ENCODE measurements at places on chromosomes 5 and 9. TPM values are rescaled to one million over a fixed set of nuclear protein-coding genes. Genes with fewer than 3 reads are reported as not detected.

- DNase-seq = no peak
These were observed 116.6 kb downstream of the PCSK1 start for GRCh38 chr5:96316487-96316886.

GRCh38 chr5:99129768-99130501, 201.1 kb upstream of the CHD1 start:
- no peak for DNase-seq

DNA sequence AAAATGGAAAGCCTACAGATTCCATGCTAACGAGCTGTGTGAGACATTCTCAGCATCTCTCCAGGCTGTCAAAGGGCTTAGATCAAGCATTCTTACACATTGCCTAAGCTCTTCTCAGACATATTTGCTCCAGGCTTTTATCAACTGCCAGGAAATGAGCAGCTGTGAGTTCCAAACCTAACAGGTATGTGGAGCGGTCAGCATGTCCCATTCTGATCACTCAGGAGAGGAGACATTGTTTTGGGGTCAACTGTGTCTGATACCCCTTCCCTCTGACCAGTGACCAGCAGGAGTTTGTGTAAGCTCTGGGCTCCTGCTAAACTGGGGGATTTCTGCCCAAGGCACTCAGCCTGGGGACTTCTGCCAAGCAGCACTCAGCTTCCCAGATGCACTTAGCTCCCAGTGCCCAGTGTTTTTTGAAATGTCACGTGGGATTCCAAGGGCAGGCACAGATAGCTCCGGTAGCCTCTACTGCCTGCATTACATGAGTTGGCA, 229.1 kb downstream of the SEC61B start:
- DNase-seq = no peak

GRCh38 chr9:133347515-133347984, 381 bp downstream of the MED22 start:
- no peak for DNase-seq

- no peak for DNase-seq
These were observed 102.9 kb downstream of the MAN2A1 start for GRCh38 chr5:109792613-109793012.

Gene NMUR2
- not detected for polyA plus RNA-seq

Gene NDOR1
- polyA plus RNA-seq = 13.3 TPM

GRCh38 chr5:167652690-167653089, 638.8 kb upstream of the WWC1 start:
- no peak for DNase-seq

DNA sequence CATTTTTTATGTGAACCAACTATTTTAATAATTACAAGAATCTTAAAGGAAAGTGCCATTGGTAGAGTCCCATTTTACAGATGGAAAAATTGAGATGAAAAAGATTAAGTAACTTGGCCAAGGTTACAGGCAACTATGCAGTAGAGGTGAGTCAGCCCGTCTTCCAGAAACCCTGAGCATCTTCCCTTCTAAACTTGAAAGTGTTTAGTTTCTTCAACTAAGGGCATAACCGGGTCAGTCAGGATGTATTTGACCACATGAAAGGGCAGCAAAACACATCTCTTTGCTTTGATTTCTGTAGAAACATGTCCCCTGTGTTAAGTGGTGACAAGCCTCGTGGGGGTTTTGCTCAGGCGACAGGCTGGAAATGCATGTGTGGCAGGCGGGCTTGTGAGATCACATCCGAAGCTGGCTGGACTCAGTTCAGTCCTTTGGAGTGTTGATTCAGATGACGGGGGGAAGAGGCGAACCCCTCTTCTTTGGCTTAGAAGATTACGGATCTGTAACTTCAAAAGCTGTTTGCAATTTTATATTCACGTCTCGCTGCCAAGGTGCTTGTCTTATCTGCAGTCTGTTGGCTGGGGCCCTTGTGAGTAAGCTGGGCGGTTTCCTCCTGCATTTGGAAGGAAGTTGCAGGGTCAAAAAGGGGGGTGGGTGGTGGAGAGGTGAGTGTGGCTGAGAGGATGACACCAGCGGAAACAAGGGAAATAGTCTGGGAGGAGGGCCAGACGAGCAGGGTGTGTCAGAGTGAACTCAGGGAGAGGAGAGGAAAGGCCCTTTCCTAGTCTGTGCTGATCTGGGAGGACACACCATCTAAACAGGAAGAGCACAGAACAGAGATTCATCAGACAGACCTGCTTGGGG, 78.9 kb upstream of the RPS23 start:
- no peak for DNase-seq

DNA sequence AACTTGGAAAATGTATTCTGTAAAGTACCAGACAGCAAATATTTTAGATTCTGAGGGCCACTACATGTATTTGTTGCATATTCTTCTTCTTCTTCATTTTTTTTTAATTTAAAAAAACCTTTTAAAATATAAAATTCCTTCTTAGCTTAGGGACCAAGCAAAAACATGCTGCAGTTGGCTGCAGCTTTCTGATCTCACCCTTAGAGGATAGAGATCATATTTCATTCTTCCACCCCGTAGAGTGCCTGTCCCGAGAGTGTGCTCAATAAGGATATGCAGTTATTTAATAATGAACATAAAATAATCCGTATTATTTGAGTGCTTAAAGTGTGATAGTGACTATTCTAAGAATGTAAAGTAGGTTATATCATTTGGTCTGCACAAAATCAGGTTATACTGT, 204.2 kb upstream of the CD180 start:
- no peak for DNase-seq

GRCh38 chr5:52007230-52007858, 624.1 kb downstream of the ISL1 start:
- peak; percentile 22 for DNase-seq

Gene ARHGEF39
- 14.0 TPM for polyA plus RNA-seq

DNA sequence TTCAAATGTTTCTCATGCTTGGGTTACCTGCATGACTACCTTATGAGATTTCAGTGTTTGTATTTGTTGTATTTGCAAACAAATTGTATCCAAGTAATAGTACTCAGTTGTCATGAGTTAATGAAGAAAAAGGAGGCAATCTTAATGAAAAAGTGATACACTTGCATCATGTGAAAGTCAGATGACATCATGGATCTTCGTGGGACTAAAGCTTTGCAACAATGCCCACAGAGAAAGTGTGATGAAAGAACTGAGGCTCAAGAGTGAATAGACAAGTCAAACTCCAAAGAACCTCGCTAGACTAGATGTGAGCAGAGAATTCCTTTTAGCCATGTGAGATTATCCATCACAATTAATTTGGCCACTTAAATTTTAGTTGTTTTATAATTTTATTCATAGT, 75.4 kb upstream of the ADRB2 start:
- no peak for DNase-seq

GRCh38 chr5:174063082-174063756, 17.7 kb downstream of the NSG2 start:
- DNase-seq = no peak

Gene CCL19
- polyA plus RNA-seq = not detected

DNA sequence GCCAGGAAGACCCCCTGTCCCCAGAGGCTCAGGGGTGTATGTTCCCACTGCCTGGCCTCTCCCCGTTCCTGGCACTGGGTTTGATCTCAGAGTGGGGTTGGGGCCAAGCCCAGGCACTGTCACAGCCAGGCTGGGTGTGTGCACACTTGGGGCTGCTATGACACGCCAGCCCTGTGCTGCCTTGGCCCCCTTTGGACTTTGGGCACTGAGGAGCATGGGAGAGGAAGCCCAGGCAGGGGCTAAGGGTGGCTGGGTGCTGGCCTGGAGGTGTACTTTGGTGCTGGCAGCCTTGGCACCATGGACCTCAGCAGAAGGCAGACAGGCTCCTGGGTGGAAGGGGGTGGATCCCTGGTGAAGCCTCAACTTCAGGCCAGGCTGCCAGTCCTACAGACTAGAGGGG, 223.6 kb upstream of the ISL1 start:
- no peak for DNase-seq

- DNase-seq = no peak
These were observed 49.9 kb upstream of the CTSL start for GRCh38 chr9:87675906-87676515.

DNA sequence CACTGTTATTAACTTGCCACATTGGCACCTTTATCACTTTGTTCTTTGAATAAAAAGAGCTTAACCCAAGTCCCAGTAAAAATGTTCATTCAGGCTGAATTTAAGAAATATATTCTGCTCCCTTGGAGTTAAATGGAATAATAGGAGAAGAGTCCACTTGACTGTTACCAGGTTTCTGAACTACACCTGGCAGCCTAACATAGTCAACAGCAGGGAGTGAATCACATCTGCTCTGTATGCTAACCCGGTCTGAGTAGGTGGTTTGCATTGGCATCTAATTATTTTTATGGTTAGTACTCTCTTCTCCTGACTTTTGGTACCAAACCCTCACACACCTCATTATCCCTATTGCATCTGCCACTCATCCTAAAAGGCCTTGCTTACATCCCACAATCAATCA, 86.7 kb downstream of the STK32A start:
- no peak for DNase-seq

Gene ZNF462
- polyA plus RNA-seq = 35.3 TPM

- no peak for DNase-seq
These were observed 106.7 kb downstream of the FOCAD start for GRCh38 chr9:20790721-20791120.

- no peak for DNase-seq
These were observed 3.6 kb downstream of the SYNPO start for GRCh38 chr5:150644058-150644457.

GRCh38 chr9:122900791-122901190, 4.4 kb downstream of the RC3H2 start:
- no peak for DNase-seq

Gene DPP7
- polyA plus RNA-seq = 24.0 TPM

DNA sequence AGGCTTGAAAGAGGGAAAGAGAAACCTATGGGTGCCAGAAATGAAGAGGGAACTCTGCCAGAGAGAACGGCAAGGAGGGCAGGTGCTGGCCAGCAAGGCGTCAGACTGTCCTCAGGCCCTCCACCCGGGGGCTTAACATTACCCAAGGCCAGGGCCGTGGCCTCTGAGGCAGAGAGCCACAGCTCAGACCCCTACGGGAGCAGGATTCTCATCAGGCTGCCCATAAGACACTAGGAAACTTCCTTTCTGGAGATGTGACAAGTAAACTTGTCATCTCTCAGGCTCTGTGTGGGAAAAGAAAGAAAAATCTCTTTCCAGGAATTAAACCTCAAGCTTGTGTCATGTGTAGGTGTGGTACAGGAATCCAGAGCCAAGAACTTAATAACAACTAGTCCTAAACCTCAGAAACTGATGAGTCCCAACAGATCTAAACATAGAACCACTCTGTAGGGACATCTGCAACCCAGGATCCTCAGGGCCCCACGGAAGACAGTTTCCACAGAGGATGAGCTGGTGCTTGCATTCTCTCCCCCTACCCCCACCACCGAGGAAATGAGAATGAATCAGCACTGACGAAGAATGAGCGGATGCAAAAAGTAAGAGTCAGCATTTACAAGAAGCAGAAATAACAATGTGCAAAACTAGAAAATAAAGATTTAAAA, 74.3 kb downstream of the DCP2 start:
- DNase-seq = no peak

Gene CARTPT
- polyA plus RNA-seq = not detected

GRCh38 chr9:69036309-69036708, 757 bp downstream of the FXN start:
- no peak for DNase-seq

GRCh38 chr5:81242906-81243436, 9.8 kb downstream of the CKMT2 start:
- DNase-seq = no peak

Gene SPINK13
- 0.40 TPM for polyA plus RNA-seq

GRCh38 chr5:143041-143440, 48.3 kb upstream of the LRRC14B start:
- no peak for DNase-seq

- no peak for DNase-seq
These were observed 74.0 kb downstream of the GNAQ start for GRCh38 chr9:77957652-77958051.

GRCh38 chr9:93465855-93466254, 12.5 kb upstream of the FAM120AOS start:
- no peak for DNase-seq

GRCh38 chr9:123718188-123718587, 211.7 kb downstream of the DENND1A start:
- DNase-seq = no peak

Gene FOXD4L5
- 0.11 TPM for polyA plus RNA-seq

Gene TLX3
- not detected for polyA plus RNA-seq

- no peak for DNase-seq
These were observed 53.6 kb downstream of the RXRA start for GRCh38 chr9:134379831-134380365.

- DNase-seq = no peak
These were observed 216.8 kb downstream of the TUSC1 start for GRCh38 chr9:25461416-25461815.

Gene AGPAT2
- polyA plus RNA-seq = 61.0 TPM

Gene KCNN2
- polyA plus RNA-seq = 6.1 TPM

Gene ERGIC1
- 119 TPM for polyA plus RNA-seq

- no peak for DNase-seq
These were observed 338.9 kb downstream of the CDH12 start for GRCh38 chr5:22514231-22514630.

- no peak for DNase-seq
These were observed 13.6 kb upstream of the SHB start for GRCh38 chr9:38082446-38083287.

GRCh38 chr5:56354836-56355235, 121.7 kb upstream of the ANKRD55 start:
- DNase-seq = no peak

Gene CER1
- 0.38 TPM for polyA plus RNA-seq

GRCh38 chr9:109013679-109014607, 644 bp upstream of the CTNNAL1 start:
- DNase-seq = no peak

DNA sequence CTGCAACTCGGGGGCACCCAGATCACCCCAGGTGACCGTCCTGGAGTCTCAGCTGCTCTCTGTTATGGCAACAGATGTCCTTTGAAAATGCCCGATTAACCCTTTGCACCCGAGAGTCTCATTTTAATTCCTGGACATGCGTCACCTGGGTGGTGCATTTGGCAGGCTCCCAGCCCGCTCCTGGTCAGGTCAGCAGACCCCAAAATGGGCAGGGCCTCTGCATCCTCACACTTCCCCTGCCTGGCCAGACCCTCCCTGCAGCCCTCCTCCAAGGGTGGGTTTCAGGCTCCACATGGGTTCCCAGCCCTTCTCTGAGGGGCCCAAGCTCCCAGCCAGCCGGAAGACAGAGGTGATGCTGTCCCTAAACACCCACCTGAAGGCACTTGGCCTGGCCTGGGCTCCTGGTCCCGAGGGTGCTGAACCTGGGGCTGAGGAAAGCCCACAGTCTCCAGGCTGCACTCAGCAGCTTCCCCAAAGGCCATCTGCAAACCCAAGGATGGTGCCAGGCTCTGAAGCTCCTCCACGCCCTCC, 69.4 kb downstream of the PSMB7 start:
- no peak for DNase-seq

Gene PRDM9
- polyA plus RNA-seq = not detected
